Right atrium auricular region (tissue), 2 donors: ENCODE measurements at places on chromosomes 7 and 10. TPM values are rescaled to one million over a fixed set of nuclear protein-coding genes. Genes with fewer than 3 reads are reported as not detected.

GRCh38 chr7:36708767-36709166 is 15.5 kb downstream of the AOAH start:
- DNase-seq, result no peak

GRCh38 chr7:144629598-144629997 is 206.3 kb downstream of the TPK1 start:
- no peak for DNase-seq

- peak; percentile 51 for DNase-seq
Observed at GRCh38 chr7:64884913-64885370, 18.1 kb upstream of the ZNF273 start.

LDB3 gene
- total RNA-seq, result 908 TPM

MIOS gene
- 19.7 TPM for total RNA-seq

DNA sequence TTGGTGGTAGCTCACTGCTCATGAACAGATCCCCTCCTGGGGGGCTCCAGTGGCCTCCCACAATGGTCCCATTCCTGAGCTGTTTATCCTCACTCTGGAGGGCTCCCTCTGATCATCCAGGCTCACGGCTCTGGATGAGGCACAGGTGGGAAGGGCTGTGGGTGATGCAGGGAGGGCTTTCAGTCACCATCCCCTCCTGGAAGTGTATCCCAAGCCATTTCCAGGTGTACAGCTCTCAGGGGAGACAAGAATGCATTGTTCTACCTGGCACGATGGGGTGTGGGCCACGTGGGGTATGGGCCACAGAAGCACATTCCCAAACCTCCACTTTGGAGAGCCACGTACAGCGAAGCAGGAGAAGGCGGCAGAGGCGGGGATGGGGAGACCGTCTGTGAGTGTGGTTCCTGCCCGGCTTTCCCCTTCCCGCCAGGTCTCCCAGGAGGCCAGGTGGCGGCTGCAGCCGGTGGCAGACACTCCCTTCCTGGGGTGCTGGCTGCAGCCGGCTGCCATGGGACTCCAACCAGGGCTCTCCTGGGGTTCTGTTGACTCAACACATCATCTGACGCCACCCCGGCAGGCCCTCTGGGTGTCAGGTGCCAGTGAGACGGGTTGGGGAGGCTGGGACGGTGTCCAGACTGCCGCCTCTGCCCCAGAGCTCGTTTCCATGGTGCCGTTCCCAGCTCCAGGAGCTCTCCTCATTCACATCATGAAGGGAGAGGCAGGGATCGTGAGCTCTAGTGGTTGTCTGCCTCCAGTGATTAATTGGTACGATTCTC is 169.7 kb upstream of the RHEB start:
- no peak for DNase-seq

DNA sequence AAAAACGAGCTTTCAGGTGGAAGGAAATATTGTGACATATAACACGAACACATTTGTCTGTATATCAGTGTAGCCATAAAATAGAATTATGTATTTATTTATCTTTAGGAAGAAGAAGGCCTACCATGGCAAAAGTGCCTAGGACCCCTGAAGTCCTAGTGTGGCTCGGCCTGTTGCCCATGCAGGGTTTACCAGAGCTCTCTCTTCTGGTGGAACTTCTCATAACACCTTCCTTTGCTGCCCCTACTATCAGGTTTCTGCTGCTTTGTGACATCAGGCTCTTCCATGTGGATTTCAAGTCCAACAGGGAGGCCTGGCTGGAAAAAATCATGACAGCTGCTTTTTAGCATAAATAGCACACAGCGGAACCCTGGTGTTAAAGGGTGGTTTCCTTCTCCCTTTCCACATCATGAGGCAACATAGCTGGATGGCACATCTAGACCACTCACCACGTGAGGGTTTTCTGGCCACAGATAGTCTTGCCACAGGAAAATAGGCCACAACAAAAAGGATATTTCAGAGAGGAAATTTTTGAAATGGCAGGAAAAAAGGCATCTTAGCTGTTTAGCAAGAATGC is 44.8 kb upstream of the ADO start:
- no peak for DNase-seq

DNA sequence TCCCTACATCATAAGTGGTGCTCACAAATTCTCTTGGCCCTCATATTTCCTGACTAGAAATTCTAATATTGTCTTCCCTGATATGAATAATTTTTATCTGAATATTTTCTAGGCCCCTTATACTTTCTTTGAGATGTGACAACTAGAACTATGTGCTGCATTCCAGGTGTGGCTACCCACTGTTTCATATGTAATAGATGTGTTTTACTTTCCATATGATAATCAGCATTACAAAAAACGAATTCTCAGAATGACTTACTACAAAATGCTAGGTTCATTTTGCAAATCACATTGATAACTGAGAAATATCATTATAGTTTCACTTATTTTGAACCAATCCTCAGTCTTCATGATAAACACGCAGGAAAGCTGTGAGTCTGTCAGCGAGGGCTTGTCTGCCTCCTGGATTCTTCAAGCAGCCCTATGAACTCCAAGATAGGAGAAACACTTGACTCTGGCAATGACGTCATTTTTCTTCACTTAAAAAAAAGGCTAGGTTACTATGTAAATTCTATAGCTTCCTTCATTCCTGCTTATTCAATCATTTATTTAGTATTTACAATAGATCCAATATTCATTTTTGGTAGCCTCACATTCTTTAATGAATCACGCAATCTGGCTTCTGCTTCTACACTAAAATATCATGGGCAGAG is 4.6 kb downstream of the WEE2 start:
- DNase-seq, result no peak

OR2F1 gene
- total RNA-seq, result not detected

DNA sequence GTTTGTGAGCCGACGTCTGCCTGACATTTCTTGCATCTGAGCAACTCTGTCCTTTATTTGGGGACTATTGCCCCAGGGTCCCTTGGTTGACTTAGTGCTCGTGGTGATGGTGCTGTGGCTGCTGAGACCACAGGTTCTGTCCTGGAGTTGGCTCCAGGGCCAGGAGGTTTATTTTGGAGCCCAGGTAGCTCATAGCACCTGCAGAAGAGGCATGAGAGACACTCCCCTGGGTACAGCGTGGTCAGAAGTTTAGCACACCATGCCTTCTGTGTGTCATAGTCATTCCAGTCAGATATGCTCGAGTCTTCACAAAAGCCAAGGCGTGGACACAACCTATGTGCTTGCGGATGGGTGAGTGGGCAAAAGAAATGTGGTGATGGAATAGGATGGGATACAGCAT is 496.9 kb downstream of the TCERG1L start:
- DNase-seq, result peak; percentile 47
